ENCODE measurements at places on chromosomes 16 and 17. TPM values are rescaled to one million over a fixed set of nuclear protein-coding genes. Genes with fewer than 3 reads are reported as not detected.

CNTNAP4 gene
- not detected for total RNA-seq

RNF157 gene
- 8.4 TPM for total RNA-seq

PSMD7 gene
- total RNA-seq: 62.3 TPM

UMOD gene
- total RNA-seq: not detected

CD300LB gene
- total RNA-seq: 1.0 TPM

RAPGEFL1 gene
- 16.1 TPM for total RNA-seq

PKMYT1 gene
- total RNA-seq: not detected

FTO gene
- total RNA-seq: 86.9 TPM

CCL11 gene
- total RNA-seq: 3.3 TPM

CAPN15 gene
- total RNA-seq: 22.7 TPM

NHLRC4 gene
- 1.2 TPM for total RNA-seq

SLC5A11 gene
- 0.12 TPM for total RNA-seq

PYDC1 gene
- not detected for total RNA-seq

FNDC8 gene
- total RNA-seq: not detected

ABCC12 gene
- total RNA-seq: not detected

NEUROD2 gene
- total RNA-seq: 0.06 TPM

HCRT gene
- not detected for total RNA-seq
